ENCODE measurements at places on chromosomes 16 and 17.

- DNase-seq = no peak
Measured at GRCh38 chr16:70737377-70738082, 51.7 kb upstream of the MTSS2 start.

GRCh38 chr17:80927791-80928216 lies 63.8 kb upstream of the CHMP6 start:
- DNase-seq = no peak

DNA sequence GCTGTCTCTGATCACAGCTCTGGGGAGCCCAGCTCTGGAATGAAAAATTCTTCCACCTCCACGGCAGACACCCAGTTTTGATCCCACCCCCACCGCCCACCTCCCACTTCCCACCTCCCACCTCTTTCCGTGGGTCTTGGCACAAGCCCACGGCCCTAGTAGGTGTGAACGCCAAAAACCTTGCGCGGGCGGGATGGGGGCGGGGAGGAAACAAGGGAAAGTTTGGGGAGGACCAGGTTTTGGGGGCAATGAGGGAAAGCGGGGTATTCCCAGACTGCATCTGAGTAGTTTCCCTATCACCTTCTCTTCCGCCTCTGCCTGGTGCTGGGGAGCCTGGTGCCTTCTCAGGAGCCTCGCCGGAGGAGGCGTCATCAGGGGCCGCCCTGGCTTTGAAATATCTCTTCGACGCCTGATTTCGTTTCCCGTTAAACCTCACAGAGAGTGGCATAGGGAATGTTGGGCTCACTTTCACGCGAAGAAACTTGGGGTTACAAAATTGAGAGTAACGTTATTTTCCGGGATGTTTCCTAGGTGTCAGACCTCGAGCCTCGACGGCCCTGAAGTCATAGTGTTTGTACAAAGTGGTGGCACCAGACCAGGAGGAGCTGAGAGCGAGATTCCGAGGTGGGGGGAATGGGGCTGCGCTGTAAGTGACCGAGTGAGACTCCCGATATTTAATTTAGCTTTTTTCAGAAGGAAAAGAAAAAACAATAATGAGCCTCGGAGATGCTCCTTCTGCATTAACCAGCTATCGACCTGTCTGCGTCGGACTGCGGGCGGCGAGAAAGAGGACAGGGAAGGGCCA lies 1.6 kb upstream of the IRX3 start:
- no peak for DNase-seq

- DNase-seq = no peak
Measured at GRCh38 chr16:54697677-54698076, 233.0 kb upstream of the IRX5 start.

GRCh38 chr16:68417711-68418301 lies 30.5 kb downstream of the SMPD3 start:
- DNase-seq = peak; percentile 31

DNA sequence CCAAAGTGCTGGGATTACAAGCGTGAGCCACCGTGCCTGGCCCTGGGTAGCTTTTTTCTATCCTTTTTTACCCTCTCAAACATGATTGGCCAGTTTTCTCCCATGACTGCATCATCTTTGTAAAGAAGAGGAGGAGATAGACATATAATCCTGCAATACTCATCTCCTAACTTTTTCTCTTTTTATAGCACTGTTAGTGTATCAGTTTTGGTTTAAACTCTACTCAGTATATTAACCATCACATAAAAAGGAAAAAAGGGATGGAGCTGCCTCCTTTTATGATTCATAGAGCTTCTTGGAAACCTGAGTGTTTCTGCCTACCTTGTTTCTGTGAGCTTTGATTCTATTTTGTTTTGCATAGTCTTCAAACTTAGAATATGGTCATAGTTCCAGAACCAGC lies 12.0 kb upstream of the TMEM106A start:
- no peak for DNase-seq

DNA sequence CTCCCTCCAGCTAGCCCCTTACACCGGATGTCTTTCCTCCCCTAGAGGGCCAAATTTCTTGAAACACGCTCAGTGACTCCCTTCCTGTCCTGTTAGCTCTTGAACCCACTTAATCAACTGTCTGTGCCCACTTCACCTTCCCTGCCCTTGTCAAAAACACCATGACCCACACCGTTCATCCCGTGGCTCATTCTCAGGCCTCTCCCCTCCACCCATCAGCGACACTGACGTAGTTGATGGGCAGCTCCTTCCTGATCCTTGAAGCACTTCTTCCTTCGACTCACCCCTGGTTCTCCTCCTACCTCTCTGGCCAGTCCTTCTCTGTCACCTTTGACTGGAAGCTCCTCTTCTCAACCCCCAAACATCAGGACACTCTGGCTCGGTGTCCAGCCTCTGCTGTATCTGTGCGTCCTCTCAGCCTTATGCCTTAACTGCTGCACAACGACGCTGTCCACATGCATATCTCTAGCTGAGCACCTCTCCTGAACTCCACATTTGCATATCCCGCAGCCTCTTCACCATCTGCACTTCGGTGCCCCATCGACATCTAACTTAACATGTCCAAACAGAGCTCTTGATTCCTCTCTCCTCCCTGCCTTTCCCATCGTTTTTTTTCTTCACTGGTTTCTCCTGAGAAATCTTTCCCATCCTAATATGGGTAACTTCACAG lies 39.3 kb upstream of the CCDC182 start:
- no peak for DNase-seq

DNA sequence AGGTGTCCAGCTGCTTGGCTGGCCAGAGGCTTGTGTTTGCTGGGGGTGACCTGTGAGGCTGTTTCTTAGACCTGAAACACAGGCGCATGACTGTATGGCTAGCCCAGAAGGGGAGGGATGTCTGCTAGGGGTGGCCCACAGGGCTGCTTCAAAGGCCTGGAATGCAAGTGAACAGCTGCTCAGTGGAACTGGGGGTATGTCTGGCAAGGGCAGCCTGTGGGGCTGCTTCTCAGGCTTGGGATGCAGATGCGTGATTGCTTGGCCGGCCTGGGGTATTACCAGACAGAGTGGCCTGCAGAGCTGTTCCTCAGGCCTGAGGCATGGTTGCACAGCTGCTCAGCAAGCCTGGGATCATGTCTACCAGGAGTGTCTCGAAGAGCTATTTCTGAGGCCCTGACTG lies 20.5 kb downstream of the TANC2 start:
- no peak for DNase-seq

- DNase-seq = no peak
Measured at GRCh38 chr17:28717578-28718332, at the start of gene RAB34. TSS of gene RAB34 (minus strand) at chr17:28717868. CDS start at chr17:28717266, 602 bp downstream.

DNA sequence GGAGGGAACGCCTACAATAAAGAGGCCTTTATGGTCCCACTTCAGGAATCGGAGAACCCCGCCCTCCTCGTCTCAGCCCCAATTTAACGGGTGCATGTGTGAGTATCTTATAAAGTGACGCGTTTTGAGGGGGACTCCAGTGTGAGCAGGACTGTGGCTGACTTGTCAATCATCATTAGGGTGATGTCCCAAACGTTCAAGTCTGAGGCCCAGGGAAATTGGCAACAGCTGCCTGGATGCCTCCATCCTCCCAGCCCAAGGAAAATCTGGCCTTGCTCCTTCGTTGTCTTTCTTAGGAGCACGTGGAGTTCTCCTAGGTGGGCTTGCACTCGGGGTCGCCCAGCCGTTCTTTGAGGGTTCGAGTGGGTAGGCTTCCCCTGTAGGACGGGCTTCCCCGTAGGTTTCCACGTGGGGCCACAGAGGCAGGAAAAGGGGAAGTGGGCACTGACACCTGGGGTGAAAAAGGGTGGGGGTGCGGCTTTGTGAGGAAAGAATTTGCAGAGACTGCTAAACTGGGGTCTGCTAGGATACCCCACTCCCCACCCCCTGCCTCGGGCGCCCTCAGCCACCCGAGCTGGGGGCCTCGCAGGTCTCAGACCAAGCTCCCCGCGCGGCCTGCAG lies 561 bp upstream of the HERPUD1 start:
- no peak for DNase-seq

DNA sequence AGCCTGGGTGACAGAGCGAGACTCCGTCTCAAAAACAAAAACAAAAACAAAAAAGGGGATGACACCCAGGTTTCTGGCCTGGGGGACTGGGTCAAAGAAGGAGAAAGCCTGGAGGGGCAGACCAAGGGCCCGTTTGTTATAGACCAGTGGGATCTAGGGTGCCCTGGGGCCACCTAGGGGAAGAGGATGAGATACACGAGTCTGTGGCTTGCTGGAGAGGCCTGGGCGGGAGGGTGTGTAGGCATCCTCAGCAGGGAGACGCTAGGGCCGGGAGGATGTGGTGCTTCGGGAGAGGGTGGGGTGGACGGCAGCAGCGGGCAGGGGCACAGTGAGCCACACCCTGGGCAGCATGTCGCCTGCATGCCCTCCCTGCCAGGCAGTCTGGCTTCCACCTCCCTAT lies 17.1 kb upstream of the CRK start:
- DNase-seq = no peak

GRCh38 chr17:29190592-29191207 lies 10.5 kb upstream of the MYO18A start:
- no peak for DNase-seq

DNA sequence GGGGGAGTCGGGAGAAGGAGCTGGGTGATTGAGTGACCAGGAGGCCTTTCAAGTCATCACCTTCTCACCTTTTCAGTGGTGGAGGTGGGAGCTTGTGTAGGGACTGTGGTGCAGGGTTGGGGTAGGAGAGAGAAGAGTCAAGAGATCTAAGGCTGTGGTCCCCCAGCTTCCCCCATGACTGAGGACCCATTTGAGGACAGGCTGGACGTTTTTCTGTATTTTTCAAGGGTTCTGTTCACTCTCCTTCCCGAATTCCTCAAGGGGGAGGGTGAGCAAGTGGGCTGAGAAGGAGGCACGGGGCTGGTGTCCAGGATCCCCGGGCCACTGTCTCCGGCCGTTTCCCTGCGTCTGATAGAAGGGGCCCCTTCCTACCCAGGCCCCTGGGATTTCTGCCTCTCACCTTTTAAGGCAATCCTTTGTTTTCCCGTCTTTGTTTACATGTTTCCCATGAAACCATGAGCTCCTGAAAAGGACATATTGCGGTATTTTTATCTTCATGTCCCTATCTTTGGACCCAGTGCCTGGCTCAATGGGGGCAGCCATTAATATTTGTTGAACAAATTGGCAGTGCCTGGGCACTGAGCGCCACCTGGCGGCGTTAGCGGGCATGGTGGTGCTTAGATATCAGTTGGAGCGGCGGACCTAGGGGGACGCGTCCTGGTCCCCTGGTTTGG lies 9.2 kb upstream of the CD300A start:
- DNase-seq = peak; percentile 7

- no peak for DNase-seq
Measured at GRCh38 chr16:17793354-17793753, 322.6 kb upstream of the XYLT1 start.

DNA sequence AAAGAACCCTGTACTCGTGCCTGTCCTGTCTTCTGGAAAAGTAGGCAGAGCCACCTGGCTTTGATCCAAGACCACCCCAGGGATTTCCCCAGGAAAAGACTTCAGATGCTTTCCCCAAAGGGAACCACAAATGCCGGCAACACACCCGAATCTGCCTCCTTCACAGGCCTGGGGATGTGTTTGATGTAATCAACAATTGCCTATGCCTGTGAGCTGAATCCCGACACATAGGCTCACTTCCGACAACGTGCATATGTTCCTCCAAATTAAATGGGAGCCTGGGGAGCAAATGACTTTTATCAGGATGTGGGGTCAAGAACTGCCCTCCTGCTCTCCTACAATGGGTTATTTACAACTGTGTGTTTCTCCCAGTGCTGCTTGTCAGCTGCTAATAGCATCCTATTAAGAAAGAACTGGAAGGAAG lies 535.2 kb upstream of the CDH11 start:
- DNase-seq = no peak

- DNase-seq = no peak
Measured at GRCh38 chr17:31393749-31394146, 2.3 kb downstream of the RAB11FIP4 start.

DNA sequence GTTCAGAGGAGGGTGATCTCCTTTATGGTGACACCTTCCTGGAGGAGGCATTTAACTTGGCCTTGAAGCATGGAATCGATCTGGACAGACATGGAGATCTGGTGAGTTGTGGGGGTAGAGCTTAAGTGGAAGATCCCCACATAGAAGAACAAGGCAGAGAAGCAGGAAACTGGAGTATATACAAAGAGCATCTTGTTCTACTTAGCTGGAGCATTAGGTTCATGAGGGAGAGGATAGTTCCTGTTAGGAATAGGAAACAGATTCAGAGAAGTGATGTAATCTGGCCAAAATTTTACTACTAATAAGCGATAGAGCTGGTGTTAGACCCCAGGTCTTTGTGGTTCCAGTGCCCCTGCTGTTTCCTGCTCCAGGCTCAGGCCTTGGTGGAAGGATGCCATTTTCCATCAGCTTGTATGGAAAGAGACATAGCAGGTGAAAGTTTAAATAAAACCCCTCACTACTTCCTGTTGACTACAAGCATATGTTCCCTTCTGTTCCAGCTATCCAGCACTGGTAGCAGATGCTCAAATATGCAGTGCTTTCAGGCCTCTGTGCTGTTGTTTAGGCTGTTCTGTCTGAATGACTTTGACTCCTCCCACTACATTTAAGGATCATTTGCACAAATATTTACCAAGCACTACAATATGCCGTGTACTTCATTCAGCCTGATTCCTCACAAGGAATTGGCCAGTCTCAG lies 9.4 kb downstream of the RPAIN start:
- DNase-seq = no peak

- no peak for DNase-seq
Measured at GRCh38 chr17:6072157-6072556, 2.0 kb downstream of the WSCD1 start.

GRCh38 chr16:49330562-49331201 lies 42.9 kb upstream of the C16orf78 start:
- no peak for DNase-seq

- DNase-seq = no peak
Measured at GRCh38 chr17:58331815-58332777, 3.5 kb upstream of the TSPOAP1 start.

Data from NCI-H748 treated with DMSO at 0.1 percent for 48 hours (cell line).